ENCODE measurements at places on chromosomes 13 and 19.

- DNase-seq: no peak
Measured at GRCh38 chr13:113468472-113469201, 15.3 kb upstream of the ADPRHL1 start.

GRCh38 chr19:46866407-46867136, 5.8 kb downstream of the ARHGAP35 start:
- DNase-seq: no peak

DNA sequence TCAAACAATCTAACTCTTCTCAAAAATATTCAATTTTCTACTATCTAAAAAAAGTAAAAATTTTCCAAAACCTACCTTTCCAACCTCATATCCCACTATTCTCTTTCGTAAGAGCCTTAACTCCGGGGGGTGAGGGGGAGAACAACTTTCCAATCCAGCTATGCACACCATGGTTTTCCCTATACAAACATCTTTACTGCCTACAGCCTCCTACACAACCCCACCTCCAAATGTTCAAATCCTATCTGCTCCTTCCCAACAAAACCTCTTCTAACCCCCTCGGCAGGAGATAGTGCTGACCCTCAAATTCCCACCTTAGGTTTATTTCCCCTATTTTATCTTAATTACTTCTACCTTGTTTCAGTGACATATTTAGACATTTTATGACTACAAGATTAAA, 102.0 kb downstream of the DIAPH3 start:
- DNase-seq: no peak

- DNase-seq: no peak
Measured at GRCh38 chr13:67416047-67416925, 186.2 kb upstream of the PCDH9 start.

GRCh38 chr13:45410001-45410400, 8.2 kb downstream of the SLC25A30 start:
- DNase-seq: no peak

GRCh38 chr19:14006766-14007562, 844 bp upstream of the RFX1 start:
- DNase-seq: no peak

GRCh38 chr13:47929156-47929555, 71.9 kb downstream of the SUCLA2 start:
- DNase-seq: no peak
